ENCODE measurements at places on chromosomes 7 and 10.
A peak's percentile ranks its signal among the peaks of the same experiment; 100 is the strongest.

DNA sequence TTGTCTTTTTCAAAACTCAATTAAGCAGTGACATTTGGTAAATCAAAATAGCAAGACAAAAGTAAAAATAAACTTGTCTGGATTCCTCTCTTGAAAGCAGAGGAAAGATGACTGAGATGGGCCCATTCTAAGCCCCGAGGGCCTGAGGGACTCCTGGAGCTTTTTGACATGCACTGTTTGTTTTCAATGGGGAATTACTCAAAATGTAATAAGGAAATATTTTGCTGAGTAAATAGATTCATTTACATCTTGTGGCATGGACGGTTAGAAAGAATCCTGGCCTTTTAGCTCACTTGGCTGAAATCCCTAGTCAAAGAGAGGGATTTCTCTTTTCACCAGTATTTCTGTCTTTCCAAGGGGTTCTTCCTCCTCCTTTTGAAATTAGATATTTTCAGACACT lies 108.0 kb downstream of the MKX start:
- no peak for DNase-seq

GRCh38 chr10:52215745-52216361 lies 98.2 kb upstream of the DKK1 start:
- DNase-seq: peak; percentile 70

- no peak for DNase-seq
These were observed 128.6 kb upstream of the KCTD7 start for GRCh38 chr7:66500087-66500486.

GRCh38 chr7:31027161-31027965 lies 24.7 kb upstream of the ADCYAP1R1 start:
- peak; percentile 23 for DNase-seq

GRCh38 chr10:45155784-45156183 lies 155.1 kb downstream of the ZNF22 start:
- DNase-seq: no peak

DNA sequence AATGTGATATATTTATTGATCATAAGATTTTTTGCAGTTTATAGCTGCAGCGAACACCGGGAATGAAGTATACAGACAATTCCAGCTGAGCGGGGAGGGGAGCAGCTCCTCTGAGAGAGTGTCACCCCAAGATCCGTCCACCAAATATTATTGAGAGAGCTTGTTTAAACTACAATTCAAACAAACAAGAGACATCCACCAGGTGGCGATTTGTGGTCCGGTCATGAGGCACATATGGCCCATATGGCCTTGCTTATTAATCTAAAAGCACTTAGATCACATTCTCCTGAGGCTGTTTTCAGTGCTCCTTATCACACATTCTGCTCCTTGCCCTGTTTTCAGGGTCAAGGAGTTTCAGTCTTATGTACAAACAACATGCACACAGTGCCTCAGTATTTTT lies 83.1 kb downstream of the THSD7A start:
- no peak for DNase-seq

All from fibroblast of upper back skin (primary cell).